NCI-H1694 (cell line): ENCODE measurements at places on chromosomes 7 and 10.

GRCh38 chr10:28328346-28328745 is 25.5 kb upstream of the MPP7 start:
- no peak for DNase-seq

DNA sequence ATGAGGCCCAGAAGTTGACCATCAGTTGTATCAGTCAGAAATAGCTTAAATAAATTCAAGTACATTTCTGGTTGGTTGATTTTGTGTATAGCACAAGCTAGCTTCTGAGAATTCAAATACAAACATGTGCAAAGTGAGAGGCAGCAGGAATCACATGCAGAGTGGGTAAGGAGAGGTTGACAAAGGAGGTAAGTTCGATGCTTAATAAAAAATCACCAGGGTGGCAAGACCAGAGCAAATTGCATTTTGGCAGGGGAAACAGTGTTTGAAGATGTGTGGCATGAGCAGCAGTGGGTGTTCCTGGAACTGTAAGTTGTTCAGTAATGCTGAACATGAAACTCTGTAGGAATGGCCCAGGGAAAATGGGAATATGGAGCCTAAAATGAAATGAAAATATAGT is 52.6 kb downstream of the GNAI1 start:
- DNase-seq: no peak

- DNase-seq: no peak
Measured at GRCh38 chr7:84538268-84538667, 343.7 kb upstream of the SEMA3A start.

DNA sequence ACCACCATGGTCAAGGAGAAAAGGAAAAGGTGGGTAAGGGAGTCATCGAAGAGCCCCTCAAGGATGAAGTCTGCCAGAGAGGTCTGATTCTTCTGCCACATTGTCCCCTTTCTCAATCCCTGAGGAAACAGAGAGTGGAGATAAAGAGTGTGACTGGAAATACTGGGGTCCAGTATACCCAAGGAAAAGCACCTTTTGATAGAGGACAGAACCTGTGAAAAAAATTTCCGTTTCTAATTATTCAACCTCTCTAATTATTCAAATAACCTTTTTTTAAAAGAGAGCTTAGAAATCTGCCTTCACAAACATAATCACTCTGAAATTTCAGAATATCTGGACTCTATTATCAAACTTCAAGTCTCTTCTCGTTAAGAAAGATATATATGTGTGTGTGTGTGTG is at the start of gene OR2AE1:
Gene OR2AE1, minus strand, starts transcription at position 101 of the 400 bp plus-strand sequence. Its CDS starts 0 bp downstream, at position 101.
- no peak for DNase-seq

- no peak for DNase-seq
Measured at GRCh38 chr7:106655703-106656498, 5.1 kb downstream of the CCDC71L start.
